GOT3 (cell line): ENCODE measurements at places on chromosomes 6 and 20.

DNA sequence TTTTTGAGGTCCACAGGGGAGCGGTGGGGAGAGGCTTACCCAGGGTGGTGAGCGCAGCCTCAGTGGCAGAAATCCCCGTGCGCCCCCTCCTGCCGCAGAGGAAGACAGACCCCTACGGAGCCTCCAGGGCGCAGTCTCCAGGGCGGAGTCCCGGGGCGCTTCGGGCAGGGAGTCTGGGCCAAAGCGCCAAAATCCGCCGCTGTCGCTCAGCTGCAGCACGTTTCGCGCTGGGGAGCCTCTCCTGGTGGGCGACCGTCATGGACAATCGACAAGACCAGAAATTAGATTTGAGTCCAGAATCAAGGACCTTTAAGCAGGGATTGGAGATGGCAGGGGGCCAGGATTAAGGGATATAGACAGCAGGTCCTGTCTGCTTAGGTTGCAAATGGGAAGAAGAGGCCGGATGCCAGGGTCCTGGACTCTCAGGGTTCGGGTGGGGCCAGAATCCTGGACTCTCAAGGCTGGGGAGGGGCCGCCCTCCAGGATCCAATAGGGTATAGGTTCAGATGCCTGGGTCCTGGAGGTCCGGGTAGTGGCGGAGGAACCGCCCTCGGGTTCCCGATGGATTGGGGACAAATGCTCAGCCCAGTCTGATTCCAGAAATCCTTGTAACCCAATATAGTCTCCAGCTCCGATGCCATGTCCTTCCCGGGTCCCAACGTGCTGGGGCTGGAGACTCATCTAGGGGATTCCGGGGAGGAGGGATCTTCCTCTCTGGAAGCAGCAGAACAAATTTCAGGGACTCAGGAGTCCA is 7.9 kb upstream of the HLA-E start:
- DNase-seq = no peak

DNA sequence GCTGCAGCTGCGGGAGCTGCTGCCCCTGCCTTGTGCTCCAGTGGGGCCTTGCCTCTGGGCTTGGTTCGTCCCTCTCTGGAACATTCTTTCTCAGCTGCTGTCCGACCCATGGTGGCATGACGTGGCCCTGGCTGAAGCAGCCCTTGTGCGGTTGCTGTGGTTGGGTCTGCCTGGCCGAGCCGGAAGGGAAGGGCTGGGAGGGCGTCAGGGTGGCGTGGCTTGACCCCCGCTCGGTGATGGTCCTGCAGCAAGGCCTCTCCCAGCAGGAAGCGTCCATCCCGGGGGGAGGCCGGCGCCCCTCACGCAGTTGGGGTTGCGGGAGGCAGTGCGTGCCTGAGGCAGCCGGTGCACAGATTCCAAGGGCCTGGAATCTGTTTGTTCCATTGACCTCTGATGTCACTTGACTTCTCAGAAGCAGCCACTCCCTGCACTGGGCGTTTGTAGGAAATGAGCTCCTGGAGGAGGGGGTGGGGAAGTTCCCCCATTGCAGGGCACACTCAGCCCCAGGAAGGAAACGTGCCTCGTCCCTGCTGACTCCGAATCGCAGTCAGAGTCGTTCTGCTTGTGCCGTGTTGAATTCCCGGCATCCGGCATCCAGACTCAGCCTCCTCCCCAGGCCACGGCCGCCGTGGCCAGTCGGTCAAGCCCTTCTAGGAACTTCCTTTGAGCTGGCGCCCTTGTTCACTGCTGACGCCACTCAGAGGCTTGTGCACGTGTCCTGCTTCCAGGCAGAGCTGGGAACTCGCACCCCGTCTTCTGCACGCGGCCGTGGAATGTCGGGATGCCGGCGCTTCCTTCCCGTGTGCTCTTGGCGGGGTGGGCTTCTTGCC is 9.7 kb upstream of the TNFRSF6B start:
- DNase-seq = no peak

DNA sequence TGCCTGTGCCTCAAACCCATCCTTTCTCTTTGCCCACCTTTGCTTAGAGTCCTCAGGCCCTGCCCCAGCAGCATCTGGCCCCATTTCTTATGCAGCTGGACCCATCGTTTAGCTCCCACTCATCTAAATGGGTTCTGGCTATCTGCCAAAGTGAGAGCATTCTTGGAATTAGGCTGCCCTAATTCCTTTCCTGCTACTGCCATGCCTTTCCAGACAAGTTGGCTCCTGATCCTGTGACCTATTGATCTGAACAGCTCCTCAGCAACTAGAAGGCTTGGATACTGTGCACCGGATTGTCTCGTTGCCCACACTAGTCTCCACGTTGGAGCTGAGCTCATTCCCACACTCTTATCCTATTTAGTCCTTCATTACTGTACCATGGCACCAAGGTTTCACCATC is 22.9 kb downstream of the DZANK1 start:
- no peak for DNase-seq

GRCh38 chr20:47206962-47207641 is 149.4 kb downstream of the ZMYND8 start:
- no peak for DNase-seq

GRCh38 chr20:31989030-31989645 is 21.1 kb upstream of the CCM2L start:
- no peak for DNase-seq
